ENCODE measurements at places on chromosomes 3 and 15.

GRCh38 chr3:197874653-197875052 lies 75.3 kb upstream of the RPL35A start:
- DNase-seq, result no peak

- DNase-seq, result no peak
Observed at GRCh38 chr3:136728473-136728872, 23.7 kb downstream of the STAG1 start.

- no peak for DNase-seq
Observed at GRCh38 chr15:100537331-100537730, 8.6 kb upstream of the CERS3 start.

GRCh38 chr3:25355034-25355885 lies 72.8 kb upstream of the RARB start:
- DNase-seq, result no peak

DNA sequence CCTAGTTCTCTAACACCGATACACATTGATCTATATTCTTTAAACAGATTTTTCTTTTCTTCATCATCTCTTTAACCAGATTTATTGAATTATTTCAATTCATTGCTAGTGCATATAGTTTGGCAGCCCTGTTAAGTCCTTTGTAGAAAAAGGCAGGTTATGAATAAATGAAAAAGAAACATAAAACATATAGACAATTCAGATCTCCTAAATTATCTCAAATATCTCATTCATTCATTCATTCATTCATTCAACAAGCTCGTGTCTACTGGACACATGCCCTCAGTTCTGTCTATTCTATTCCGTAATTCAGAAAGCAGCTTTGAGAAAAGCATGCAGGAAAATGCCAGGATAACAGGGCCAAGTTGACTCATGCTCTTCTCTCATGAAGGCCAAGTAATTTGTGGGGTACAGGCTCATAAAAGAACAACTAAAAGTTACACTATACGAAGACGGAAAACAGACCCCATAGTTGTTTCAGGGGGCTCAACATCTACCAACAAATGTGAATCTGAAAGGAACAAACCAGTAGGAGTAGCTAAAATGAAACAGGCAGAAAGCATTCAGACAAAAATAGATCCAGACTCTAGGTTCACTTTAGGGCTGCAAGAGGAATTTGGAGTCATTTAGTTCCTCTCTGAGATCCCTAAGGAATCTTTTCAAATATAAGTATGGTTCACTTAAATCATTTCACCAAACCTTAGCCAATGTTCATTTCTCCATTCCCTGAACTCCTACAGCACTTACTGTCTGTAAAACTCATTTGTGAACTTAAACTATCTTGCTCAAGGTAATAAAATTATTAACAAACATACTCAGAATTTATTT lies 7.5 kb downstream of the ZNF148 start:
- DNase-seq, result peak; percentile 38

GRCh38 chr3:76035117-76035516 lies 249.8 kb upstream of the ZNF717 start:
- DNase-seq, result no peak

GRCh38 chr3:30342318-30343060 lies 263.9 kb upstream of the TGFBR2 start:
- peak; percentile 94 for DNase-seq

DNA sequence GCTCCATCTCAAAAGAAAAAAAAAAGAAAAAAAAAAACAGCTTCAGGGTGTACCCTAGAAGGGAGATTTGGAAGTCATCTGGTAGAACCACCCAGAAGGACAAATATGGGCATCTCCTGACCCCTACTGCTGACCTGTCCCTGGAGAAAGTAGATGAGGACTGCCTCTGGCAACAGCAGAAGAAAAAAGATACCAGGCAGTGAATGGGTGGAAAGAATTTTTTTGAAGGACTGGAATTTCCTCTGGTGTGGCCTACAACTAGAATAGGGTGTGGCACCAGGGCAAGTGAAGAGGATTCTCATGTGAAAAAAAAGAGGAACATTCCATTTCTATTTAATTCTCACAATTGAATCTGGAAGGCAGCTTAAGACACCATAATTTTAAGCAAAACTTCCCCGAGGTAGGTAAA lies 3.1 kb downstream of the ANXA2 start:
- DNase-seq, result peak; percentile 48

GRCh38 chr3:187210545-187211327 lies 13.4 kb downstream of the RTP1 start:
- DNase-seq, result peak; percentile 76

DNA sequence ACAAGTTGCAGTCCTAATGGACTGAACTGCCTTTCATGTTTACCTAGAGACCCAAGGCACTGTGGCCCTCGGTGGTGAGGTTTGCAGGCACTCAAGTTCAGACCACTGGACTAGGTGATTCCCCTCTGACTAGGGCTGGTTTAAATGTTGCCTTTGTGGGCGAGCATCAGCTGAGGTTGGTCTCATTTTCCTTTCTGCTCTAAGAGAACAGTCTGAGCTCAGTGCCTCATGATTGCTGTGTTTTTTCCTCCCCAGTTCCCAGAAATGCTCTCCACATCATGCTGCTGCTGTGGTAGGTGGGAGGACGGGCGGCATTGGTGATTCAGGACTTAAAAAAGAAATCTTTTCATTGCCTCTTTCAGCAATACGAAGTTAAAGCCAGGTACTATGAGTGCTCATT lies 237.2 kb downstream of the MBNL1 start:
- DNase-seq, result no peak

DNA sequence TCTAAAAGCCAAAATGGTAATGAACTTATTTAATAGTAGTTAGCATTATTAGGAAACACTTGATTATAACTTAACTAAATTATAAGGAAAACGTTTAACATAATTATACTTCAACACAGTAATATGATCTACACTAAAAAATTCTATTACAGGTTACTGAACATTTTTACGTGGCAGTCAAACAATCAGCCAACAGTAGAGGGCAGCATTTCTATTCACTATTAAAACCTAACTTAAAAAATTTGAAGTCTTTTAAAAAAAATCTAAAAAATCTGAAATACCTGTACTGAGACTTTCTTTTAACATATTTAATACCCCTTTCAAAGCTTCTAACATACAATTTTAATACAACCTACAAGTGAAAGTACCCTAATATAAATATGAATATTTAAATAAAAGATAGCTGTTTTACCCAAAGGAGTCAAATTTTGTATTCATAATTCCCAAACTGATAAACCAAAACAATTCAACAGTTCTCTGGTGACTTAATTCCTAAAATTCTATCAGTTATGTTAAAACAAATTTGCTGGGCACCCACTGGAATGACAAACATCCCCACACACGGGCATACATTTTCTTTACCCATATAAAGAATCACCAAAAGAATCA lies 41.5 kb downstream of the DLG1 start:
- peak; percentile 74 for DNase-seq

GRCh38 chr3:42556089-42556632 lies 25.6 kb downstream of the SEC22C start:
- DNase-seq, result no peak

DNA sequence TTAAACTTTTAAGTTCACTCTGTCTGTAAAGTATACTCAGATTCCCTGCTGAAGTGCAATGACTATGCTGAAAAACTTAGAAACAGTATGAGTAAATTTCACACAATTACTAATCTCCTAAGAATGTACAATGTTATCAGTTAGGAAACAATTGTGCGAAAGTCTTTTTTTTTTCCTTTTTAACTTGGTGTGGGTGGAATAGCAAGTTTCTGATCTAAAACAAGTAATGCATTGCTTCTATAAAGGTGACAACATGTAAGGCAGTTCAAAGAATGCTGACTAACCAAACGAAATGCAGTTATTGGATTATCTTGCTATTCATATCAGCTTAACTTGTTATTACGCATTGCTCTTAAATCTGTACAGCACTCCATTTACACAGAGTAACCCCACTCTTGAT lies 19.3 kb upstream of the SLC12A8 start:
- DNase-seq, result peak; percentile 78

- no peak for DNase-seq
Observed at GRCh38 chr3:74115906-74116305, 491.2 kb upstream of the PDZRN3 start.

- no peak for DNase-seq
Observed at GRCh38 chr15:85988741-85989140, 90.9 kb upstream of the AGBL1 start.

GRCh38 chr3:18507333-18507732 lies 82.2 kb upstream of the SATB1 start:
- no peak for DNase-seq

GRCh38 chr3:119660474-119661440 lies at the start of gene POPDC2:
POPDC2 (minus strand) TSS chr3:119660589; CDS start chr3:119660423, 166 bp downstream.
- DNase-seq, result no peak

GRCh38 chr15:22895465-22896190 lies 57.2 kb downstream of the NIPA2 start:
- peak; percentile 31 for DNase-seq
